ENCODE measurements at places on chromosomes 16 and 17.

- peak; percentile 72 for DNase-seq
Measured at GRCh38 chr17:3965118-3965800, 1.0 kb upstream of the ATP2A3 start.

DNA sequence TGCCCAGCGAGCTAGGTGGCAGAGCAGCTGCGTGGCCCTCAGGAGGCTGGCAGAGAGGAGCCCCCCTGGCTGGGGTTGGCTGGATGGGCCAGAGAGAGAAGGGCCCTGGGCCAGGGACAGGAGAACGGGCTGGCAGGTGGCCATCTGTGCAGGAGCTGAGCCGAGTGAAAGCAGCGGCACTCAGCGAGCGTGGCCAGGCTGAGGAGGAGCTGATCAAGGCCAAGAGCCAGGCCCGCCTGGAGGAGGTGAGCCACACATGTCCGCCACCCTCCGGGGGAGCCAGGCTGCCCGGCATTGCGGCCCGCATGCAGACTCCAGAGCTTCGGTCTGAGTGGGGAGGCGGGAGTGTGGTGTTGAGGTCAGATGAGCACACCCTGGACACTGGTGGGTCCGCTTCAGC is 2.1 kb upstream of the RAC3 start:
- DNase-seq: no peak

- DNase-seq: no peak
Measured at GRCh38 chr16:68331879-68332410, 21.1 kb downstream of the PRMT7 start.

DNA sequence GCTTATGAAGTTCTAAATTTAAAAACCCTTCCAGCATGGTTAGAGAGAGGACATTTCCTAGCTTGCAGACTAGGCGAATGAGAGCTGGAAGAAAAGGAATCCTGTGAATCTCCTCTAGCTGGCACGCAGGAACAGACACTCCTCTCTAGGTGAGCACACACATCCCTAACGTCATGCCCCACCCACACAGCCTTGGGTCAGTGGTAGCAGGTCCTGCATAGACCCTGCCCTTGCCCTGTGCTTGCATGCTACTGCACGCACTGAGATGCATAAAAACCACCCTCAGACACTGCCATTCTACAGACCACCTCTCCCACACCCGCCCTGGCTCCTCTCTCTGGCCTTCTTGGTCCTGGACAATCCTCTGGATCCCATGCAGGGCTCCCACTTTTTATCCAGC is 23.5 kb downstream of the CES1 start:
- no peak for DNase-seq

GRCh38 chr17:68592009-68592408 is 9.2 kb downstream of the FAM20A start:
- DNase-seq: no peak

DNA sequence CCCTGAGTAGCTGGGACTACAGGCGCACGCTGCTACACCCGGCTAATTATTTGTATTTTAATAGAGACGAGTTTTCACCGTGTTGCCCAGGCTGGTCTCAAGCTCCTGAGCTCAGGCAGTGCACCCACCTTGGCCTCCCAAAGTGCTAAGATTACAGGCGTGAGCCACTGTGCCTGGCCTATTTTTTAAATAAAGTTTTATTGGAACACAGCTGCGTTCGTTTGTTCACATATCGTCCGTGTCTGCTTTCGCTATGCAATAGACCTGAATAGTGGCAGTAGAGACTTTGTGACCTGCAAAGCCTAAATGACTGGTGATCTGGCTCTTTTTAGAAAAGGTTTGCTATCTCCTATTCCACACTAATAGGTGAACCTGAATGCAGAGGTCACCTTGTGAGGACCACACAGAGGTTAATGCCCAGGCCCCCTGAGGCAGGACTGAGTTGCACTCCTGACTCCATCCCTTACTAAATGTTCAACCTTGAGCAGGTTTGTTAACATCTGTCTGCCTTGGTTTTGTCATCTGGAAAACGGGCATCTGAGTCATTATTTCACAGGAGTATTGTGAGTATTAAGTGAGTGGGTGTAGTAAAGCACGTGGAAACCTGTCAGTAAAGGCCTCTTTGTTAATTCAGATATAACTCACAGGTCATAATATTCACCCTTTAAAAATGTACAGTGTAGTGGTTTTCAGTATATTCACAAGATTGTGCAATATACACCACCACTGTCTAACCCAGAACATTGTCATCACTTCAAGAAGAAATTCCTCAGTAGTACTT is 157.5 kb upstream of the CACNG5 start:
- DNase-seq: no peak

GRCh38 chr16:9055115-9055514 is 36.3 kb upstream of the HAPSTR1 start:
- no peak for DNase-seq

- DNase-seq: no peak
Measured at GRCh38 chr16:11679250-11679649, 11.0 kb downstream of the SNN start.

Measured in CD4-positive, alpha-beta T cell treated with Interleukin-12 subunit alpha and Interleukin-12 subunit beta, for 1 hour (primary cell).